ENCODE measurements at places on chromosomes 13 and 19. TPM values are rescaled to one million over a fixed set of nuclear protein-coding genes. Genes with fewer than 3 reads are reported as not detected.

IZUMO2 gene
- not detected for total RNA-seq

GRCh38 chr13:43580280-43580679, 206.5 kb downstream of the ENOX1 start:
- no peak for DNase-seq

DNA sequence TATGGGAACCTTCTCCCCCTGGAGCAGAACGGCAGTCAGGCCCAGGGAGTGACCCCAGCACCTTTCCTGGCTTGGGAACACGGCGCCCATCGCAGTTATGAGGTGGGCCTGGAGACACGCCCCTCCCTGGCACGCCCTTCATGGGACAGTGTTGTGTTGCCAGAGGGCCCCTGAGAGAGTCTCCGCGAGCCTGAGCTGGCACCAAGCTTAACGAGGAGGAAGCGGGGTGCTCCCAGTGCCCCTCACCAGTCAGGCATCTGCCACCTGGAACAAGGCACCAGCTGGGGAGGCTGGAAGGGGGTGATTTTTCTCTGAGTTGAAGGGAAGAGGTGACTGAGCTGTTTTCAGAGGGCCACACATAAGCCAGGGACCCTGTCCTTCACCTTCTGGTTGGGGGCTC, 180.6 kb downstream of the KDM4B start:
- DNase-seq, result peak; percentile 76

DNA sequence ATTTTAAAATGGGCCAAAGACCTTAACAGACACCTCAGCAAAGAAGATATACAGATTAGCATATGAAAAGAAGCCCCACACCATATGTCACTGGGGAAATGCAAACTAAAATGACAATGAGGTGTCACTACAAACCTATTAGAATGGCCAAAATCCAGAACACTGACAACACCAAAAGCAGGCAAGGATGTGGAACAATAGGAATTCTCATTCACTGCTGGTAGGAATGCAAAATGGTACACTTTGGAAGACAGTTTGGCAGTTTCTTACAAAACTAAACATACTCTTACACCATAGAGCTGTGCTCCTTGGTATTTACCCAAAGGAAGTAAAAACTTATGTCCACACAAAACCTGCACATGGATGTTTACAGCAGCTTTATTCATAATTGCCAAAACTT, 23.1 kb downstream of the ELF1 start:
- DNase-seq, result no peak

- DNase-seq, result no peak
Measured at GRCh38 chr13:113897966-113898365, 34.1 kb upstream of the GAS6 start.

- DNase-seq, result no peak
Measured at GRCh38 chr13:77579959-77580358, 44.5 kb downstream of the SCEL start.

All from posterior vena cava (tissue), 2 donors.